Gastrocnemius medialis (tissue), 4 donors: ENCODE measurements at places on chromosomes 13 and 19. TPM values are rescaled to one million over a fixed set of nuclear protein-coding genes. Genes with fewer than 3 reads are reported as not detected.

DNA sequence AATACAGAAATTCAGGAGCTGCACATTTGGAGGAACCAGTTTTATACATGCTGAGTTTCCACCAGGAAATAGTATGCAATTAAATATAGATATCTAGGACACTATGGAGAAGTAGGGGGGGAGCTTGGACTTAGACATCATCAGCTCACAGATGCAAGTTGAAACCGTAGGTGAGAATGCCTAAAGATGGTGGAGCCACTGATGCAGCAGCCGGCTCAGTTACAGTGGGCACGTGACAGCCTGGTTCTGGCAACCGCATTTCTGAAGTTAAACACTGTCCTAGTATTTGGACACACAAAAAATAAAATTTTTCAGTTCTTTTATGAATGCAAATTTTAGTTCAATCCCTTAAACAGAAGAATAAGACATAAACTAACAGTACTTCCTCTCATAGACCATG, 91.5 kb upstream of the FRY start:
- no peak for DNase-seq

DNA sequence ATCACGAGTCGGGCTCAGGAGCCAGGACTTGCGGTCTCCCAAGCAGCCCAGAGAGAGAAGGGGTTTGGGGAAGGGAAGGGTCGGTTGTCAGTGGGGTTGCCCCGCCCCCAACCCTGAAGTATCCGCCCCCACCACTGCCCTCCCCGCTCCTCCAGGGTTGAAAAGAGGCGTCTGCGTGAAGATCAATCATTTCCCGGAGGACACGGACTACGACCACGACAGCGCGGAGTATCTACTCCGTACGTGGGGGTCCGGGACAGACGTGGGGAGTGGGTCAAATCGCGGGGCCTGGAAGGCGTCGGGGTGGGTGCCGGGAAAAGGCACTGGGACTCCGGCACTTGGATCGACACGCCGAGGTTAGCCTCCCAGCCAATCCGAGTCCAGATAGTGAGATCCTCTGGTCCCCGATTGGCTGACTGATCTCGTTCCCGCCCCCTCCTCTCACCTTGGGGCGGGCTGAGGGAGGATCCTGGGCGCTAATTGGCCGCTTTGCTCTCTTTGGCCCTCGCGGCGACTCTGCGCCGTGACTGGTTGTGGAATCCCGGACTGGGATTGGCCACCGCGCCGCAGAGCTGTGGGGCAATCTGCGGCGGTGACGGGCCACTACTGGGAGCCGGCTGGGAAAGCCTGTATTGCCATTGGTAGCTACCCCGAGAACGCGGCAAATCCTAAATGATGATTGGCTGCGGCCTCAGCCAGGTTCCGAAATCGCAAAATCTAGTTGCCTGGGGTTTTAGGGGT, 13.3 kb upstream of the CACNG6 start:
- peak; percentile 77 for DNase-seq

DNA sequence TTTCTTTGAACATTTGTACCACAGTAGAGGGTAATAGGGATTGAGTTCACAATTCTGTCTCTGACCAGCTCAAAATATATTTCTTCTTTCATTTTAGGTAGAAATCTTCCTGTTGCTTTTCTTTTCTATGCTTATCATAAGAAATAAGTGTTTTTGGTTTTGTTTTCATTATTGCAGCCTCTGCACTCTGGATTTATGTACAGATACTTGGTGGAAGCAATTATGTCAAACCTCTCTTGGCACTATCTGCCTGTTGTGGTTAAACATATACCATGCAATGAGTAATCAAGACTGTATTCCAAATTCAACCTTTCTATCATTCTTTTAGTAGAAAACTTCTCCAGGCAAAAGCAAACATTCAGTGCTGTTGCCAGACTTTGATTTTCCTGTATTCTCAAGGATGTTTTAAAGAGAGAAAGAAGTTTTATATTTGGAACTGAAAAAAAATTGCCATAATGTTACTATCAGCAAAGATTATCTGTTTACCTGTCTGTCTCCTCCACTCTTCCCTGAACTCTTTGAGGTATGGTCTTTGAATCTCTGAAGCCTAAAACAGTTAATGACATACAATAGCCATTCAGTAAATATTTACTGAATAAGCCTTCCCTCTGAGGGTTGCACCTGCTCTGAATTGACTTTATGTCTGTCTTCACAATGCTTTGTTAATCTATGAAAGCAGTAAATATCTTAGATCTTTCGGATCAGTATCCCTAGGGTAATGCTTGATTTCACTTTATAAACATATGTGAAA, 612.5 kb upstream of the PRR20A start:
- no peak for DNase-seq

DNA sequence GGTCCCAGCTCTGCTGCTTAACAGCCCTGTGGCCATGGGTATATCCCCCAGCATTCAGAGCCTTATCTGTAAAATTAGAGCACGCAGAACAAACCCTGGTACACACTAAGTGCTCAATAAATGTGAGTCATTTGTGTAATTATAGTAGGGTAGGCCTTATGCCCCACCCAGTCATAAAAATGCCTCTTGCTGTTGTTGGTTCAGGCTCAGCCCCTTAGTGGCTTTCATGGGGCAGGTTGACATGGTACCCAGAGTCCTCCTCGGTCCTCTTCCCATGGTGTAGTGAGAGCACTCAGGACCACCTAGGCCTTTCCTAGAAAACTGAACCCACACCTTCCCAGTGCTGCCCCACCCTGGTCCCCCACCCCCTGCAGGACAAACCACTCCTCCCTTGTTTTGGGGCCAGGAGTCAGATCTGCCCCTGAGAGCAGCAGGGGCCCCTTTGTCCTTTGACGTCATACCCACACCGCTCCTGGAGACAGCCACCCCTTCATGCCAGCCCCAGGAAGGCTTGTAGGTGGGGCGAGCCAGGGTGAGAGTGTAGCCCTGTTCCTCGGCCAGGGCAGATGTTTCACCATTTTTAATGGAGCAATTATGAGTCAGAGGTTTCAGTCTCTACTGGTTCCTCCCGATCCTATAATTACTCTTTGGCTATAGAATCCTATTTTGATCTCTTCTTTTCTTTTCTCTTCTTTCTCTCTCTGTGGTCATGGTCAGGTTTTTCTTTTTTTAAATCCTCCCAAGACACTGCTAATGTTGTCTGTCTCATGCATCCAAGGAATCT, 36.8 kb downstream of the ACTN4 start:
- DNase-seq: peak; percentile 56

Gene TGDS
- total RNA-seq: 2.9 TPM

DNA sequence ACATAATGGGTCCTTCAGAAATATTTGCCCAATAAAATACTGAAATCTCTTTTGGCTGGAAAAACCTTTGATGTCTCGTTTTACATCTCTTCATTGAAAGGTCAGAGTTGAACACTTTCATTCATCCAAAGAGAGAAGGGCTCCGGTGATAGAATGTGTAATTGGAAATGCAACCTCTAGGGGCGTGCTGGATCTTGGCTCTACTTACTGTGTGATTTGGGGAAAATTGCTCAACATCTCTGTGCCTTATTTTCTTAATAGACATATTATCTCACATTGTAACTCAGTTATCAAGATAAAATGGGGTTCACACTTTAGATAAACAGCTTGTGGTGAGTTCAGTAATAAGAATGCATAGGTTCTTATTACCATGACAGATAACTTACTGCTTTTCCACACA, 1444.1 kb downstream of the SLITRK5 start:
- no peak for DNase-seq

Gene SRRM5
- 0.49 TPM for total RNA-seq

Gene RXFP2
- 0.42 TPM for total RNA-seq

DNA sequence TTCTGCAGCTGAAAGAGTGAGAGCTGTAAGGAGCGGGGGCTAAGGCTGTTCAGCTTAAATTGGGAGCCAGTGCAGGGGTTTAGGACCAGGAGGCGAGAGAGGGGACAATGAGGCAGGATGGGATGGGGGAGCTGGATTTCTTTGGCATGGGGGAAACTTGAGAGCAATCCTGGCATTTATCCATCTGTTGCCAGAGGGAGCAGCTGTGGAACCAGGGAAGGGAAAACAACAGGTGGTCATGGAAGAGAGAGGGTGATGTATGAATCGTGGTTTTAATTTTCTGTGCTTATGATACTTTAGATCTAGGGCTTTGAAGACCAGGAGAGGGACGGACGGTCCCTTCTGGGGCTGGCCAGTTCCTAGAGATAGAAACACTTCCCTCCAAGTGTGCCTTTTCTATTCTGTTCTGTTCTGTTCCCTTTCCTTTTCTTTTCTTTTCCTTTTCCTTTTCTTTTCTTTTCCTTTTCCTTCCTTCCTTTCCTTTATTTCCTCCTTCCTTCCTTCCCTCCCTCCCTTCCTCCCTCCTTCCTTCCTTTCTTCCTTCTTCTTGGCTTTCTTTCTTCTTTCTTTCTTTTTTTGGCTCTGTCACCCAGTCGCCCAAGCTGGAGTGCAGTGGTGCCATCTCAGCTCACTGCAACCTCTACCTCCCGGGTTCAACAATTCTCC, 16.0 kb upstream of the CCL25 start:
- DNase-seq: no peak

DNA sequence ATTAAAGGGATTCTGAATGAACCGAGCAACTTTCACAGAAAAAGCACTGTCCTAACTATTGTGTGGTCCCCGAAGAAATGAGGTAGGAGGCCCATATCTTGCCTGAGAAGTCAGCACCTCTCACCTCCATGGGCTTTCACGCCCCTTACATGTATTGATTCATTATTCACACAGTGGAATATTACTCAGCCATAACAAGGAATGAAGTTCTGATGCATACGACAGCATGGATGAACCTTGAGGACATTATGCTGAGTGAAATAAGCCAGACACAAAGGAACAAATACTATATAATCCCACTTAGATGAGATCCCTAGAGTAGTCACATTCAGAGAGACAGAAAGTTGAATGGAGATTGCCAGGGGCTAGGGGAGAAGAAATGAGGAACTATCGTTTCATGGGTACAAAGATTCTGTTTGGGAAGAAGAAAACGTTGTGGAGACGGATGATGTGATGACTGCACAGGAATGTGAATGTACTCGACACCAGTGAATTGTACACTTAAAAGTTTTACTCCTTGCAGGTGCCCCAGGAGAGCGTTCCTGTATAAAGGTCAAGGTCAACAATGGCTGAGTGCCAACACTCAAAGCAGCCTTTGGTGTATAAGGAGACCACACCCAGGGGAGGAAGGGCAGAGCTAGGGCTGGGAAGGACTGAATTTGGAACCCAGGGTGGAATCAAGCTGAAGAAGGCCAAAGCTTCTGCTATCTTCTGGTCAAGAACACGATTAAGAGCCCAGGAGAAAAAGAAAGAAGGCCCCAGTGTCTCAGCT, 22.5 kb downstream of the ZIC5 start:
- no peak for DNase-seq

Gene FCAR
- not detected for total RNA-seq

Gene NKPD1
- 0.16 TPM for total RNA-seq

Gene ZNF580
- 6.3 TPM for total RNA-seq

DNA sequence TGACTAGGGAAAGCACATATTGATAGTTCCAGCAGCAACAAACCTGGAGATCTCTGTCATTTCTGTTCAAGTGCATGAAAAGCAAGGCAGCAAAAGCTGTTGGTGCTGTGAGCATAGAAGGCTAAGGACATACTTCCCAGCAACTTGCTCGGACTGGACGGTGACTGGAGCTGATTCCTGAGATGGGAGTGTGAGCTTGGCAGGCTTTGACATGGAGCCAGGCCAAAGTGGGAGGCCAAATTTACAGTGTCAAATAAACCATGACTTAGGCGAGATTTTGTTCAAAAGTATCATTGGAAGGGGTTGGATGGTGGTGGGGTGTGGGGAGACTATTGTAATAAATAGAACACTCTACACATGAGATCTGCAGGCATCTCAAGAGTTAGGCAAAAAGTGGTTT, 5.9 kb upstream of the ARGLU1 start:
- no peak for DNase-seq

- no peak for DNase-seq
Observed at GRCh38 chr19:13665125-13665905, 99.0 kb upstream of the MRI1 start.

GRCh38 chr19:19191768-19192077, 229 bp downstream of the BORCS8 start:
- DNase-seq: no peak

DNA sequence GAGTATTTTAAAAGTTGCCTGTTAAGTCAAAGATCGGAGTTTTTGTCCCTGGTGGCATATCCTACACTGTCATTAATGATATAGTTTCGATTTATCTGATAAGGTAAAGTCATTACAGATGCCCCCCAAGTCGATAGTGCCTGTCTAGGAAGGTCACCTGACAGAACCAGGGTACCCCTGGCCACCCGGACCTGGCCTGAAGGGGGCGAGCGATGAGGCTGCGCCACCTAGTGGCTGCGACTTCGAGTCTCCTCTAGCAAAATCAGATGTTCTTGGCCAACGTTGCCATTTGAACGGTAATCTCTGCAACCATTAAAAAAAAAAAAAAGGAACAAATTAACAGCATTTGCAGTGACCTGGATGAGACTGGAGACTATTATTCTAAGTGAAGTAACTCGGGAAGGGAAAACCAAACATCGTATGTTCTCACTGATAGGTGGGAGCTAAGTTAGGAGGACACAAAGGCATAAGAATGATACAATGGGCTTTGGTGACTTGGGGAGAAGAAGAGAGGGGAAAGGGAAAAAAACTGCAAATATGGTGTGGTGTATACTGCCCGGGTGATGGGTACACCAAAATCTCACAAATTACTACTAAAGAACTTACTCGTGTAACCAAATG, 565.1 kb downstream of the LIG4 start:
- DNase-seq: no peak

Gene PDS5B
- total RNA-seq: 27.3 TPM

GRCh38 chr19:49455773-49456172, 2.7 kb downstream of the ALDH16A1 start:
- no peak for DNase-seq

- no peak for DNase-seq
Observed at GRCh38 chr13:96637039-96637438, 357.2 kb downstream of the OXGR1 start.

DNA sequence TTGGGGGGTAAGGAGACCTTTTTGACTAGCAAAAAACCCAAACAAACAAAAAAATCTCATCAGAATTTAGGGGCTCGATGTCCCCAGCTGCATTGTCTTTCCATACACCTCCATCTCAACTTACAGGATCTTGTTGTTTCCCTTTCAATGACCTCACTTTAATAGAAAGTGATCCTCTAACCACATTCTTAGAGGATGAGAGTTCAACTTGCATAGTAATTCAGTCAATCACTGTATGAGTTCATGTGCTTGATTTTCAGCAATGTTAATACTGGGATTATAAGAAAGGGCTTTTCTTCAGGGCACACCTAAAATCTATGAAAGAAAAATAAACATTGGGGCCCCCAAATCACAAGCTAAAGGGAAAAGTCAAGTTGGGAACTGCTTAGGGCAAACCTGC, 1512.0 kb downstream of the SLITRK1 start:
- DNase-seq: no peak

- no peak for DNase-seq
Observed at GRCh38 chr13:97574926-97575325, 141.0 kb downstream of the RAP2A start.

GRCh38 chr13:97875218-97875617, 78.3 kb upstream of the IPO5 start:
- DNase-seq: no peak

GRCh38 chr13:102679449-102680132, 15.3 kb downstream of the METTL21C start:
- no peak for DNase-seq
